ENCODE measurements at places on chromosomes 2 and 18.

GRCh38 chr2:219344751-219345430 lies 12.3 kb upstream of the RESP18 start:
- DNase-seq: no peak

DNA sequence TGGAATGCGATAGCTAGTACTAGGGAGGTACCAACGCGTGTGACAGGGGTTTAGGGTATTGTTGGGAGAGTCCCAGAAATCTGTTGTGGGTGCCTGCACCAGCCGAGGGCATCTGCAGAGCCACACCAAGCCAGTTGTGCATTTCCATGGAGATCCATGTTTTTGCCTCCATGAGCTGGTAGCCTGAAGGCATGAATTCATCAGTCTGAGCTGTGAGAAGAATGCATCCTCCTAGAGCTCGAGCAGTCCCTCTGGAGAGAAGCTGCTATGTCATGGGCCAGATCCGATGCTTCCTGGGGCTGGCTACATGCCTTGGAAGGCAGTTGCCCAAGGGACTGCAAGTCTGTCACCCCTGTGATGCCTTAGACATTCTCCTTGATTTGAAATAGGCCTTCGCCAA lies 57.9 kb downstream of the LIPG start:
- no peak for DNase-seq

GRCh38 chr2:218282173-218282991 lies 9.9 kb downstream of the TMBIM1 start:
- DNase-seq: no peak

GRCh38 chr2:241067501-241068135 lies 34.5 kb downstream of the MTERF4 start:
- no peak for DNase-seq

DNA sequence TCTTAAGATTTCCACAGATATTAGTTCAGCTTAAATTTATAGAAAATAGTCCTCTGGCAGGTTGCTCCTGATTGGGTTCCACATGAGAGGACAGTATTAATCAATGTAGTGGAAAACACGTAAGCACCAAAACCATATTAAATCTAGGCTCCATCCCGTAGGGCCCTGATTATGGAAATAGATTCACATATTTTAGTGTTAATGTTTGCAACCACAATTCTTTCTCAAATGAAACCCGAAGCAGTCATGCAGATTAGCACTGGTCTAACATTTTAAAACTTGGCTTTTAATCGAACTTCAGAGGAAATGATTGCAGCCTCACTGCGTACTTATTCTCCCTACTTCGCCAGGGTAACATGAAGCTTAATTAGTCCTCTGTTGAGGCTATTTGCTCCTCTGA lies 60.9 kb downstream of the METTL4 start:
- DNase-seq: no peak

GRCh38 chr2:238667639-238668038 lies 180.2 kb upstream of the TWIST2 start:
- DNase-seq: no peak

- no peak for DNase-seq
These were observed 28.4 kb upstream of the PXDN start for GRCh38 chr2:1772471-1773267.

DNA sequence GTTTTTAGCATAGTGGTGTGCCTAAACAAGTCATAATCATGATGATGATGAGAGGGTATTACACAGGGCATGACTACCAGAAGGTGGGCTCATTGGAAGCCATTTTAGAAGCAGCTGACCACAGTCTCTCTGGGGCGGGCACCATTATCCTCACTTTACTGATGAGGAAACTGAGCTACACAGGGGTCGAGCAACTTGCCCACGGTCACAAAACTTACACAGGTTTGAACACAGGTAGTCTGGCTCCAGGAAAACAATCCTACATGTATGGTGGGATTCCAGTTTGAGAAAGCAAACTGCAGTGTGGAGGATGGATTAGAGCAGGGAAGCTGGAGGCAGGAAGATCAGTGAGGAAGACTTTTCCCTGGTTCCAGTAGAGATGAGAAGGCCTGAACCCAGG lies 6.2 kb downstream of the RHOB start:
- no peak for DNase-seq

DNA sequence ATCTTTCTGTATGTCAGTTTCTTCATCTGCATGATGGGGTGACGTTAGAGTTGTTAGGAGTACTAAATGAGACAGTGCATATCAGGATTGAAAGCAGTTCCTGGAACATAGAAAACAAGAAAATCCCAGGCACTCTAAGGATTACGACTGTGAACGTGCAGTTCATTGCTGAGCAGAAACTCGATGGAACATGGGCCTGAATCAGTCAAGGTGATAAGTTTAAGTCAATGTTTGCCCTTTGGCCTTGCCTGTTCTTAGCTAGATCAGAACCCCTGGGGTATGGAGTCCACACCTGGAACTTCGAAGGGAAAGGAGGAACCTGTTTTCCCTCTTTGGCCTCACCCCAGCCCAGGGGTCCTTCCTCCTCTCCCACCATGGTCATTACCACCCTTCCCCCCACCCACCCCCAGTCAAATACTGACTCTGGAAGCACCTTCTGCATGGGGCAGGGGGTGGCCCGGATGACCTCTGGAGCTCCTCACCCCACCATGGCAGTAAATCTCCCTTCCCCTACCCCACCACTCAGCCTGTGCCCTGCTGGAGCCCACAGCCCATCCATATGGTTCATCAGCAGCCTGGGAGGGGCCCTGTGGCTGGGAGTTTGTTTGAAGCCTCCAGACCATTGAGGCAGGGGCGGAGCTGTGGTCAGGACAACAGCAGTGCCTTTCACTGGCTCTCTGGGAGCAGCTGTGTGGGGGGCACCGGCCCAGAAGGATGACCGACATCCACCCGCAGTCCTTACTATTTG lies 164.1 kb downstream of the SMAD7 start:
- no peak for DNase-seq

GRCh38 chr2:53473236-53473635 lies 294.4 kb upstream of the CHAC2 start:
- DNase-seq: no peak

DNA sequence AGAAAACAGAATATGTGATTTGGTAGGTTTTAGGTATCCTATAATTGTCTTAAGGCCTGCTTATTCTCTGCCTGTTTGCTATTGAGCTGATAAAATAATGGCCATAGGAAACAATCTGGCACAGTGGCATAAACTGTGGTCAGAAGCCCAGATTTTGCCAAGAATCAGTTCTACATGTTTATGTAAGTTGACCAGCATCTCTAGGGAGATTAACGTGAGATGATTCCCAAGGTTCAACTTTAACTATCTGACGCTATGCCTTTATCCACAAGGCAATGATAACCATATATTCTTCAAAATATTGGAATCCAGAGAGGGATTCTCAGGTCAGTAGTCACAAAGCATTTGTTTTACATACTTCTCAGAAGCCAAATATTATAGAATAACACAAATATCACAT lies 25.6 kb downstream of the AP1S3 start:
- DNase-seq: no peak

DNA sequence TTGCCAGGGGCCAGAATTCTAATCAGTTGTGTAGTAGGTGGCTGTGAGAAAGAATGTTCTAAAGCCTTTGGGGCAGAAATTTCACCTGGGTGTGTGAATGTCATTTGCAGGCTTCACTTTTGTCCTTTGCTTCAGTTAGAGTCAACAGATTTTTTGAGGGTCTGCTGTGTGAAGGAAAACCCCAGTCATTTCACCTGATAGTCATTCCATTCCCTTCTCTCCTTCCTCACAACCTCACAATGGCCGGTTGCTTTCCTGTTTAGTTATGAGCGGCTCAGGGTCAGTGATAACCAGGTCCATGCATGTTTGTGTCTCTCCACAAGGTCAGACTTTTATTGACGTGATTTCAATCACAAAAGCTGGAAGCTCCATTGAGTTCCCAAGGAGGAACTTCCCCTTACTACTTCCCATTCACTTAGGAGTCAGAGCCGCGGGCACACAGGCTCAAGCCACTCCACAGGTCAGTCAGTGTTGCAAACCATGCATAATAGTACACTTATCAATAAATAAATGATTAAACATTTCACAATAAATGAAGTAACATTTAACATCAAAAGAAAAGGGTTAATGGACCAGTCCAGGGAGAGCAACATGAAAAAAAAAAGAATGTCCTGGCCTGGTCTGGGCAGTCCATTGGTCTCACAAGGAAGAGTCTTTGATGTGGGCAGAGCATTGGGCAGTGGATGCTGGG lies 74.3 kb downstream of the NPAS2 start:
- no peak for DNase-seq

- DNase-seq: no peak
These were observed 132.7 kb upstream of the TTC27 start for GRCh38 chr2:32495139-32495538.

DNA sequence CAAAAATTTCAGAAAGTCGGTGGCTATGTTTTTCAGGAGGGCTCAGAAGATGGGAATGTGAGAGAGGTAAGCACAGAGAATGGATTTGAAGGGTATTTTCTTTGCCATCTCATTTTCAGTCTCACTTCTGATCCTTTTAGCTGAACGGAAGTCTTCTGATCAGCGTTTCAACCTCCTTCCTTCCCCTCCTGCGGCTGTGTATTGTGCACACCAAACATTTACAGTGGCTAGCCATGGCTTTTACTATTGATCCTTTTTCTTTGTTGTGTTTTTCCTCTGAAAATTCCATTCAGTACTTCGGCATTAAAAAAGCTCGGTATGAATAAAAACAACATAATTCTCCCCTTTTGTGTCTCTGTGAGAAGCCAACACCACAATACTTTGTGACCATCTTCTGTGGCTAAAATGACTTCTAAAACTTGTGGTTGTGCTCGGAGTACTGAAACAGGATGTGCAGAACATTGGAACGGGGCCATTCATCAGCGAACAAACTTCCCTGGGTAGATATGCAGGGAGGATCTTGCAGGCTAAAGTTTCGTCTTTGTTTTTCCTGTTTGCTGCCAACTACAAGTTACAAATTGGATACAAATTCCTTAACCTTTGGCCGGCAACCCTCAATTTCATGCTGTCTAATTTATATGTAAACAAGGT lies 260.8 kb upstream of the FAM98A start:
- DNase-seq: no peak

DNA sequence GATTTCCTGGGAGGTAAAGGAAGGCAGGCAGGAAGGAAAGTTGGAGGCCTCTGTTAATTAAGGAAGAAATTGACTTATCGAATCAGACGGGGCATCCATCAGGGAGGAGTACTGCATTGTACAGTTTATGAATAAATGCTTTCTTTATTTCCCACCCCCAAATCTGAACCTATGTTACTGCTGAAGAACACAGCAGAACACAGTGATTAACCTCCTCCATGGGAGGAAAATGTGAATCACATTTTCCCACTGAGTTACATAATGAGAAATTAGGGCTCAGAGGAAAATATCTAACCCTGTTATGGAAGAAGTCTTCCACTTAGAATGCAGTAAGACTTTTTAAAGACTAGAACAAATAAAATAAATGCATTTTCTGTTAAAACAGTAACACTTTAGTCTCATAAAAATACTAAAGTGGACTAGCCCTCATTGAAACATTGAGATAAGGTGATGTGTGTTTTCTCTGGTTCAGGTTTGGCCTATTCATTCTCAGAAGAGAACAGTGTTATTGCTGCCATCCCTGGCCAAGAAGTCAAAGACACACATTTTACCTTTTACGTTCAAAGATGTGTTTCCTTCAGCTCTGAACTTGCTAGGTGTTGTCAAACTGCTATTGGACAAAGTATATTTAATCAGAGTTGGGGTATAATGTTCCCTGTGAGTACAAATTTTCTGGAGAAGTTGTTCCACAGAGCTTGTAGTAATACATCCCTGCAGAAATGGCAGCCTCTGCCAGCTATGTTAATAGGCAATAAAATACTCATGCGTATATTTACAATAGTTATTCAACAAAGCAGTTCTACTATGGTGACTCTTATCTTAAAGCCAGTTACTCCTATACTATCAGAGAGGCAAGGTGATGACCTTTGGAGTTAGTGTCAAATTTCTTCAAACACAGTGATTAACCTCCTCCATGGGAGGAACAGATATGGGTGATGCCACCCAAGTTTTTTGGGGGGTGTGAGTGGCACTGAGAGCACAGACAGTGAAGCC lies 11.1 kb downstream of the DNAH6 start:
- DNase-seq: no peak

GRCh38 chr2:20471148-20471547 lies 24.3 kb downstream of the RHOB start:
- no peak for DNase-seq

DNA sequence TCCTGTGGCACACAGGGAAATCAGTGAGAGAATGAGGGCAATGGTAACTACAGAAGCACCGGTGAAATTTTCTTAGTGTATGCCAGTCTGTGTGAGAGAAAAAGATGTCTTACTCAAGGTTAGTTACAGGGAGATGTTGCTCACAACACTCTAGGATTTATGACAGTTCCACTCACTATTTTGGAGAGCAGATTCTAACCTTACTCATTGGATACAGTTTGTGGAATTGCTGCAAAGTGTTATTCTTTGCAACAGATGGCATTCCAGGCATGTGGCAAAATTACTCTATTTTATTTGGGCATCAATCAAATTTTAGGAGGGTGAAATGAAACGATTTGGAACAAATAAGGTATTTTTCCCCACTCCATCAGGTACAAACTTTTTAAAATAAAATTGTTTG lies 449.1 kb downstream of the PIK3C3 start:
- no peak for DNase-seq

- no peak for DNase-seq
These were observed 103.7 kb downstream of the RBMS1 start for GRCh38 chr2:160389875-160390274.

DNA sequence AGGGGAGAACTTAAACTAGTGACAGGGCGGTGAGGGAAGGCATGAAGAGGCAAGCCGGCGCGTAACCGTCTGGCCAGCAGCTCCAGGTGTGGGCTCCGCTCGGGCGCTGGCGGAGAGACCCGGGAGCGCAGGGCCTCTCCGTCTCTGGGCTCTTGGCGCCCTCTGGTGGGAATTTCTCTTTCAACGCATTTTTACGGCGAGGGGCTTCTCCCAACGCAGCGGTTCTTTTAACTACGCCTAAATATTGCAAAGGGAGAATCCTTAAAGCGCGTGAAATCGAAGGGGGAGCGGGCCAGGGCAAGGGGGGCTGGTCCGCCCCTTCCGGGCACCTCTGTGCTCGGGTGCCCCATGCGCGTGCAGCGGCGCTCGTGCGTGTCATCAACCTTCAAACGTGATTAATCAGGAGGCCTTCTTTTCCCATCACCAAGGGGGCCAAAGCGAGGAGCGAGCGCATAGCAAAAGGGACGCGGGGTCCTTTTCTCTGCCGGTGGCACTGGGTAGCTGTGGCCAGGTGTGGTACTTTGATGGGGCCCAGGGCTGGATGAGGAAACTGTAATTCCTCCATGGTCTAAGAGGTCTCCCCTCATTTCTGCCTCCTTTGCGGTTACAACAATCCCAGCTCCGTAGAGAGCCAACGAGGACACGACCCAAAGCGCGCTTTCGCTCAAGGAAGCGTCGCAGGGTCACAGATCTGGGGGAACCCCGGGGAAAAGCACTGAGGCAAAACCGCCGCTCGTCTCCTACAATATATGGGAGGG lies 762 bp upstream of the GAD1 start:
- no peak for DNase-seq

DNA sequence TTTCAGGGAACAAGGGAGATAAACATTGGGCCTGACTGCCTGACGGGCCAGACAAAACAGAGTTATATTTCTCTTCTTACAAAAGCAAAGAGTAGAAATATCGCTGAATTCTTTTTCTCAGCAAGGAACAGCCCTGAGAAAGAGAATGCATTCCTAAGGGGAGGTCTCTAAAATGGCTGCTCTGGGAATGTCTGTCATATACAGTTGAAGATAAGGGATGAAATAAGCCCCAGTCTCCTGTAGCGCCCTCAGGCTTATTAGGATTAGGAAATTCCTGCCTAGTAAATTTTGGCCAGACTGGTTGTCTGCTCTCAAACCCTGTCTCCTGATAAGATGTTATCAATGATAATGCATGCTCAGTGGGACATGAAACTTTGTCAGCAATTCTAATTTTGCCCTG lies 134.9 kb upstream of the CNTNAP5 start:
- no peak for DNase-seq

All from ascending aorta (tissue), 2 donors.